ENCODE measurements at places on chromosomes 6 and 20. TPM values are rescaled to one million over a fixed set of nuclear protein-coding genes. Genes with fewer than 3 reads are reported as not detected.

SLC16A10 gene
- 11.3 TPM for total RNA-seq

SYCP2 gene
- total RNA-seq: 1.7 TPM

FBXO5 gene
- total RNA-seq: 2.6 TPM

PPP1R14C gene
- total RNA-seq: 102 TPM

METTL24 gene
- total RNA-seq: 4.2 TPM

NNAT gene
- total RNA-seq: 0.60 TPM

BPIFB4 gene
- 0.62 TPM for total RNA-seq

CDC5L gene
- total RNA-seq: 19.5 TPM

HLA-DRB5 gene
- 64.7 TPM for total RNA-seq

CD24 gene
- total RNA-seq: not detected

SIM1 gene
- total RNA-seq: not detected

ERVFRD-1 gene
- not detected for total RNA-seq

DNA sequence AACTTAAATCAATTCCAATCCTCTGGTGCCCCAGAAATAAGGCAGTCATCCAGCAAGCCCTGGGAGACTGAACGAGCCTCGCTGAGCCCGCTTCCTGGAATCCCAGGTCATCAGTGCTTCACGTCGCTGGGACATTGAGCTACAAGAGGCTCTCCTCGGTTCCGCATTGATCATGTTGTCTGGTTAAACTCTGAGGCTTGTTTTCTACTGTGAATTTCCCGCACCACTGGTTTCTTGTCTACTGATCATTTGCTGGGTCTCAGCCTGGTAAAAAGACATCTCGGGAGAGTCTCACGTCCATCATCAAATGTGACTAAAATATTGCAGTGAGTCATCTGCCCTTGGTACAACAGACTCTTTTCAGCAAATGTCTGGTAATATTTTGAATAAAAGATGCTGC lies 569.2 kb downstream of the QKI start:
- peak; percentile 53 for DNase-seq

GRCh38 chr20:15564981-15565380 lies 1008.3 kb downstream of the KIF16B start:
- DNase-seq: no peak

- DNase-seq: no peak
These were observed 202.4 kb upstream of the CDH4 start for GRCh38 chr20:61049684-61050083.

DNA sequence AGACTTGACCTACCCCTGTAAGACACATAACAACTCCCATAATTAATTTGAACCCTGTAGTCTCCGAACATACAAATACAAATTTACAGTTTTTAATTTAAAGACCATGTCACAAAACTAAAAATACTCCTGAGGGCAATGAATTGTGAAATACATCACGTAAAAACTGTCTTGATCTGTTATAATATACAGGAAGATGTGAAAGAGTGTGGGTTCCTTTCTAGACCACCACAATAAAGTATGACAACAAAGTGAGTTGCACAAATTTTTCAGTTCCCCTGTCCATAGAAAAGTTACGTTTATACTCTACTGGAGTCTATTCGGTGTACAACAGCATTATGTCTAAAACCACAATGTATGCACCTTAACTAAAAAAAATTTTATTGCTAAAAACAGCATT lies 11.0 kb upstream of the BLOC1S5 start:
- no peak for DNase-seq

DNA sequence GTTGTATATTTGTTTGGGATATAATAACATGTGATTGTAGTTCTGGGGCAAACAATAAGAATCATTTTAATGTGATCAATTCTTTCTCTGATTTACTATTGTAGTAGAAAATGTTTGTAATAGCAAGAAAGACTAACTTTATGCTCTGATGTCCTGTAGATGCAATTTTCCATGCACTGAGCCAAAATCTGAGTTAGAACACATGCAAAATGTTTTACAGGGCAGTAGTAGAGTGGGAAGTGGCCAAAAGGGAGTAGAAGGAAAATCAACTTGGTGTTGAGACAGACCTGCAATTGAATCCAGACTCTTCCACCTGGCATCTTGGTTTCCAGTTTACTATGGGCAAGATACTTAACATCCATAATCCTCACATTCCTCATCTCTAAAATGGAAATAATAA lies 93.5 kb upstream of the BMP5 start:
- DNase-seq: no peak

DNA sequence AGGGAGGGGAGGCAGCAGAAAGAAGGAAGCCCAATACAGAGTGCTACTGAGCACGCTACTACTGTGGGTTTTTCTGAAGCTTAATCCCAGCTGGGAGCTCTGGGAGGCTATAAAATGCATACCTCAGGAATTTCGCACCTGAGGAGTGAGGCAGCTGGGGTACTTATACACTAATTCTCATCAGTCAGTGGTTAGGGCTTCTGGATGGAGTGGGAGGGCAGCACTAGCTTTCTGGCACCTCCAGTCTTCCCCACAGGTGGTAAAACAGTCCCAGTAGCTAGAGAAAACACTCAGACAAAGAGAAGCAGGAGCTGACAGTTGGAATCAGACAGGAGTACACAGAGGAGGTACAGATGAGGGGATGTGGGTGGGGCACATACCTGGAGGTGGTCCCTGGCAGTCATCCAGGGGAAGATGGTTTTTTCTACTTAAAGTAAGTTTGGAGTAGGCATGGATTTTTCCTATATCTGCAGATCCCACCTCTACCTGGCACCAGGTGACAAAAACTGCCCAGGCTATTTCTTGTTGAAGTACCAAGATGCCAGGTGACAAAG lies 37.8 kb downstream of the CPXM1 start:
- DNase-seq: no peak

- DNase-seq: no peak
These were observed 459.6 kb downstream of the UTRN start for GRCh38 chr6:144744720-144745119.

GRCh38 chr6:162267641-162268040 lies 459.9 kb downstream of the PRKN start:
- no peak for DNase-seq

GRCh38 chr20:8242827-8243724 lies 111.0 kb downstream of the PLCB1 start:
- no peak for DNase-seq

- DNase-seq: no peak
These were observed 35.0 kb downstream of the BPIFB1 start for GRCh38 chr20:33318096-33318429.

DNA sequence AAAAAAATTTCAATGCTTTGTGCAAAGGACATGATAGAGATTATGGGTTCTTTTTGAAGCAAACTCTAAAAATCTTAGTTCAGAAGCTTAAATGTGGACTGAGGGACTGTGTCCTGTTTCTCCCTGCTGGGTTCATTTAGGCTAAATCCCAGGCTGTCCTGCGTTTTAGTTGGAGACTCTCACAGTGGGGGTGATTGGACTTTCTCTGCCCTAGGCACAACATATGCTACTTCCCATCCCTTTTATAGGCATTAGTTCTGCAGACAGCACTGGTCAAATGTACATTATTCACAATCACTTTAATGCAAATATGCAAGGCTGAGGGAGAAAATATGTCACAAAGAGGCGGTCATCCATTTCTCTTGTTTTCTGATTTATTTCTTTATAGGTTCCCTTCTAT lies 71.3 kb downstream of the TFAP2B start:
- DNase-seq: no peak

DNA sequence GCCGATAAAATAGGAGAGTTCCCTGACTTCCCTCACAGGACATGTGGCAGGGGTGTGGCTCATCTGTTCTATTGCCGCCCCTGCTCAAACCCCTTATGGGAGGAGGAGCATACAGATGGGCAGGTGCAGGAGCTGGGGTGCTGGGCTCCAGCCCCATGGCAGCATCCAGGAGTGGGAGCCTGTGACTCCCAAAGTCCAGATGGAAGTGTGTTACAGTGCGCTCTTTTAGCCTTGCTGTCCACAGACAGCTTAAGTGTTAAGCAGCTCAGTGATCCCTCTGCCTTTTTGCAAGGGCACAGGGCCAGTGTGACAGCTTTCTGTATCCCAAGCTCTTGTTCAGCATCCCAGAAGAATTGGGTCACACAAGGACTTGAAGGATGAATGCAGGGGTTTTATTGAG lies 212.3 kb upstream of the MYLIP start:
- no peak for DNase-seq

- no peak for DNase-seq
These were observed 564.5 kb downstream of the NKAIN2 start for GRCh38 chr6:124368131-124368530.

DNA sequence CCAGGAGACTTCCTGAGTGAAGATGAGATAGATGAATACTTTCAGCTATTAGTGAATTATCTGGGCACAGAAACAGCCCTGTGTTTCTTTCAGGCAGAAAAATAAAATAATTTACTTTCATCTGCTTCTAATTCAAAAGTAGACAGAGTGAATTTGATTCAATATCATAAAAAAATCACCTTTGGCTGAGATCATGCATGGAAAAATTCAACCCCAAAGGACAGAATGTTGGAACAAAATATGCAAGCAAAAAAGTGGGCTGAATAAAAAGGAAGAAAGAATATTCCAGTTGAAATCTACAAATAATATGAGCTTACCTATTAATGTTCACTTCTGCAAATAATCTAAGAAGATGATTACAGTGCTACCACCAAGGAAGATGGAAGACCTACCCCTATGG lies 546.9 kb downstream of the TFAP2B start:
- no peak for DNase-seq

DNA sequence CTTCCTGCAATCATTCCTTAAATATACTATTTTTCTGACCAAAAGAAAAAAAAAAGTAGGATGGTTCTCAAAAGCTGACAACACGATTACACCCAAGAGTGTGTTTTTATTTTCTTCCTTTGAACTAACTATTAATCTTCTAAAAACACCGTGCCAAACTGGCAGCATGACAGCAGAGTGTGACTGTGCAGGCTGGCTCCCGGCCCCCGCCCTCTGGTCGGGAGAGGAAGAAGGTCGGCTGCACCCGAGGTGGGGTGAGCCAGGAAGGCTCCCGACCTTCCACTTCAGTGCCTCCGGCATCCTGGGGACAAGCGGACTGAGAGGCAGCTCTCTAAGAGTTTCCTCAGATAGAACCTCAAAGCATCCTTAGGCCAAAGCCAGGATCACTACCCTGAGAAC lies 29.2 kb downstream of the SLC22A23 start:
- DNase-seq: peak; percentile 73

DNA sequence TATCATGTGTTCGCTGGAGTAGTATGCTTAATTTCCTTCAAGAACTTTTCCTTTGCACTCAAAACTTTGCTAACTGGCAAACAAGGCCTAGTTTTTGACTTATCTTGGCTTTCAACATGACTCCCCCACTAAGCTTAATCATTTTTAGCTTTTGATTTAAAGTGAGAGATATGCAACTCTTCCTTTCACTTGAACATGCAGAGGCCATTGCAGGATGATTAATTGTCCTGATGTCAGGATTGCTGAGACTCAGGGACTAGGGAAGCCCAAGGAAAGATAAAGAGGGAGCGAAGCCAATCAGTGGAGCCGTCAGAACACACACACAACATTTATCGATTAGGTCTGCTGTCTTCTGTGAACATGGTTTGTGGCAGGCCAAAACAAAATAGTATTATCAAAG lies 491.4 kb downstream of the CBLN4 start:
- DNase-seq: no peak

GRCh38 chr6:39527792-39528564 lies 197.2 kb downstream of the KIF6 start:
- DNase-seq: no peak

GRCh38 chr6:9503111-9503761 lies 911.6 kb downstream of the TFAP2A start:
- no peak for DNase-seq

GRCh38 chr6:20279051-20279450 lies 66.8 kb upstream of the MBOAT1 start:
- DNase-seq: no peak

- DNase-seq: no peak
These were observed 217.3 kb upstream of the SULF2 start for GRCh38 chr20:48002517-48002970.

GRCh38 chr6:45586216-45587171 lies 208.8 kb upstream of the SUPT3H start:
- no peak for DNase-seq

DNA sequence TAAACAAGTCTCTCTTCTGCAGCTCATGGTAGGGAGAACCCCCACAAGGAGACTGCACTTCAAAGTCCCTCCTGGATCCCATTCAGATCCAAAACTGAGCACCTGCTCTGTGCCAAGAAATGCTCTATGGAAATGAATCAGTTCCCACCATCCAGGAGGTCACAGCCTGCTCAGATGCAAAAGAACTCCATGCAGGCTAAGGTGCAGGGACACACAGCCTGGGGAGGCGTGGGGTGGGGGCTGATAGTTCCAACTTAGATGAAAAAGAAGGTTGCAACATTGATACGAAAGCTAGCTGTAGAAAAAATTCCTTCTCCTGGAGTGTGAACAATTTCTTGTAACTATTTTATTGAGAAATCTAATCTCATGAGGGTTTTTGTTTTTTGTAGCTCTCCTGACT lies 111.0 kb upstream of the TMEM170B start:
- no peak for DNase-seq

DNA sequence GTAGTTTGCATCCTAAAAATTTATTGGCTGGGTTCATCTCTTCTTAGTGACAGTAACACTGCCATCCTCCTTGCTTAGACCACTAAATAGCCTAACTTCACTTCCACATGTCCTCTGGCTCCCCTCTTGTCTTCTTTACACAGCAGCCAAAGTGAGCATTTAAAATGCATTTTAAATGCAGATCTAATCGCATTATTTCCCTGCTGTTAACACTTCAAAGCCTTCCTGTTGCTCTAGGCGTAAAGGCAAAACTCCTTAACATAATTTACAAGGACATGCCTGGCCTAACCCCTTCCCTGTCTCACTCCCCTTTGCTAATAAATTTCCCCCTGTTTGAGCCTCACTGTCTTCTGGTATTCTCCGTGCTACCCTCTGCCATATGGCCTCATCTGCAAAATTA lies 26.5 kb downstream of the NKAIN2 start:
- no peak for DNase-seq

DNA sequence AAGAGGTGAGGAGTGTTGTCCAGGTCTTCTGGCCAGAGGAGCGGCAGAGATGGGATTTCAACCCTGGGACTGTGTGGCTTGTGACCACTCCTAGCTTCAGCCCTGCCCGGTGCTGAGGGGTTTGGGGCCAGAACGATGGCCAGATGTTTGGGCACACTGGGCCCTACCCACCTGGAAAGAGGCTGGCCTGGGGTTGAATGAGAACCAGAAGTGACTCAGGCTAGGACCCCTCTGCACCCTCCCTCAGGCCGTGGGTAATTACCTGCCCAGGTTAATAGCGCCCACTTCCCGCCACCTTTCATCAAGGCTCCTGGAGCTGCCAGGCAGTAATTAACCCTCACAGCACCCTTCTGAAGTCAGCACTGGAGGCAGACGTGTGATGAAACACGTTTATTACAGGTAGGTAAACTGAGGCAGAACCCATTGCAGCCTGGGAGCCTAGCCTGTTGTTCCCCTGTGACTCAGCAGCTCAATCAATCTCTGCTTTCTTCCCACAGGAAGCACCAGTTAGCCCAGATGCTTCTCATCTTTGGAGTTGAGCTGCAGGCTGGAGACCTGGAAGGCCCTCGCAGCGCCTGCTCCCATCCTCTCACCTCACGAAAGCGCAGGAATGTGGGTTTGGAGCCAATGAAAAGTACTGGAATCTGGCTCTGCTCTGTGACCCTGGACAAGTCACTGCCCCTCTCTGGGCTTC lies 120.8 kb downstream of the CEBPB start:
- DNase-seq: no peak

- no peak for DNase-seq
These were observed 13.4 kb downstream of the PLCB1 start for GRCh38 chr20:8145246-8146168.
